Aorta (tissue), 5 donors: ENCODE measurements at places on chromosomes 13 and 19.
A peak's percentile ranks its signal among the peaks of the same experiment; 100 is the strongest.

DNA sequence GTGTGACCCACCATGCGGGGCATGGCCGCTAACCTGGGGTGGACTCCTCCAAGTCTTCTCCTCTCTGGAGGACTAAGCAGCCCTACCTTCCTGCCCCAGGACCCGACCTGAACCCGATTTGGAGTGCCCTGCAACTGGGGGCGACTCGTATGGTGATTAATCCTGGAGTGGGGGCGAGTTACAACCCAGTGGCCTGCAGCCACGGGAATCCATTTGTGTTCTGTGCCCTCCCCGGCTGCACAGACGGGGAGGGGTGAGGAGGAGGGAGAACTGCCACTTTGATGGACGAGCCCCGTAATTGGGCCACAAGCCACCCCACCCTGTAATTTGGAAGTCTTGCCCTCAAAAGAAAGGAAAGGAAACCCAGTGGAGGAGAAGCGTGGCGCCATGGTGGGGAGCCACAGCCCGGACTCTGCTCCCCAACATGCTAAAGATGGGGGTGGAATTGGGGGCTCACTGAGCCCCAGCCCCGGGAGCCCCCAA lies 18.0 kb downstream of the PRR36 start:
- DNase-seq, result no peak

DNA sequence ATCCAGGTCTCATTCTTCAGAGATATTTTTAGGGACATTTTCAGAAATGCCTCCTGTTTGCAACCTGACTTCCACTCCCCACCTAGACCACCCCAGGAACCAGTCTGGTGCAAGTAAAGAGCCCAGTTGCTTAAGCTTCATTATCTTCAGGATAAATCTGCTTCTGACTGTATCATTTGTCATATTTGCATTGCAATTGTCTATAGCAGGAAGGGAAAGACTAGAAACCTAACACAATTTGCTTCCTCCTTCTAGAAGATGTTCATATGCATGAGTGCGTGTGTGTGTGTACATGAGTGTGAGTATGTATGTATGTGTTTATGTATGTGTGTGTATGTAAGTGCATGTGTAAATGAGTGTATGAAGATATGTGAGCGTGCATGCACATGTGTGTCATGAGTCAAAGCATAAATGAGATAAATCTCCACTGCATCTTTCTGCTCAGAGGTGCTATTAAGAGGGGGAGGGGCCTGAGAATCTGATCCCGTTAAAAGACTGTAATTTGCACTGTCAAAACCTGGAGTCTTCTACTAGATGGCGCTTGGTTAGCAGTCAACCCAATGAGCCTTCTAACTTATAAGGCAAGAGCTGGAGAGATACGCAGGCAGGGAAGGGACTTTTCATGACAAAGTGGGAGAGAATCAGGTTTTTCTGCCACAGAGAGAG lies 178.8 kb upstream of the KL start:
- DNase-seq, result no peak

- DNase-seq, result no peak
Observed at GRCh38 chr13:73142071-73142470, 83.3 kb downstream of the KLF5 start.

DNA sequence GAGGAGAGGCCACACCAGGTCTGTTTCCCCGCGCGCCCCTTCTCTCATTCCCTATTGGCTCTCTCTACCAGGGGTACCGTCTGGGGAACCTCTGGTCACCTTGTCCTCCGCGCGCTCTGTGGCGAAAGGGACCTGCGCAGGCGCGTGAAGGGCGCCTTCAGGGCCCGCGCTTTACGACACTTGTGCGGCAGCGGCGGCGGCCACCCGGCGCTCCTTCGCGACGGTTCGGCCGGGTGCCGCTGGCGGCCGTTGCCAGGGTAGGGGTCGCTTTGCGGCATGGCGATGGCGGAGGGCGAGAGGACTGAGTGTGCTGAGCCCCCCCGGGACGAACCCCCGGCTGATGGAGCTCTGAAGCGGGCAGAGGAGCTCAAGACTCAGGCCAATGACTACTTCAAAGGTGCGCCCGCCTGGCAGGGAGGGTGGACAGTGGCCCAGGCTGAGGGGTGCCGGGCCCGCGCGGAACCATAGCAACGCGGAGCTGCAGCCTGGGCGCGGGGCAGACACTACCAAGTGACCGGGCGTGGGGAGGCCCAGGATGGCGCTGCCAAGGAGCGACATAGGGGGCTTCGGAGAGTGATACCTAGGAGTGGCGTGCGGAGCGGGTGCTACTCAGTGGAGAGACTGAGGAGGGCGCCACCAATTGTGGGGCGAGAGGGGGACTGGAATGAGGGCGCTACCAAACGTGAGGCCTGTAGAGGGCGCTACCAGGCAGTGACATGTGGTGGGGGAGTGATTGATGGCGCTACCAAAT lies at the start of gene PPP5C:
Gene PPP5C (plus strand): TSS at position 267 of the 751 bp plus-strand sequence. CDS start 10 bp downstream, at position 277.
- peak; percentile 94 for DNase-seq
